Stomach (tissue), 19 donors: ENCODE measurements at places on chromosomes 2 and 18. TPM values are rescaled to one million over a fixed set of nuclear protein-coding genes. Genes with fewer than 3 reads are reported as not detected.

C2orf74 gene
- total RNA-seq: 46.9 TPM

COL3A1 gene
- total RNA-seq: 1,174 TPM

GRCh38 chr18:63319383-63320122 lies at the start of gene BCL2:
BCL2 (minus strand) TSS chr18:63319769.
- H3K4me3 ChIP-seq: peak within 1 kb of the TSS; percentile 85
- no peaks in the 10 kb centered on the region for H3K36me3 ChIP-seq
- H3K27ac ChIP-seq: peak within 1 kb of the TSS; percentile 88
- peaks cover 22% of the 10 kb centered on the region for H3K27me3 ChIP-seq
- peaks cover 62% of the 10 kb centered on the region for H3K4me1 ChIP-seq
- no peak for DNase-seq

GRCh38 chr2:164903204-164903603 lies 52.1 kb downstream of the SLC38A11 start:
- no peaks in the 10 kb centered on the region for H3K36me3 ChIP-seq
- no peak overlapping the region for H3K4me3 ChIP-seq
- no peaks in the 10 kb centered on the region for H3K27me3 ChIP-seq

GRCh38 chr2:206693399-206694137 lies 24.6 kb downstream of the DYTN start:
- H3K36me3 ChIP-seq: no peaks in the 10 kb centered on the region
- no peaks in the 10 kb centered on the region for H3K27me3 ChIP-seq
- H3K27ac ChIP-seq: no peak overlapping the region
- DNase-seq: no peak
- no peak overlapping the region for H3K4me3 ChIP-seq
